ENCODE measurements at places on chromosomes 7 and 10.
A peak's percentile ranks its signal among the peaks of the same experiment; 100 is the strongest.

- DNase-seq, result no peak
Measured at GRCh38 chr10:106900016-106900652, 264.4 kb downstream of the SORCS1 start.

GRCh38 chr7:83204715-83205114, 42.0 kb upstream of the PCLO start:
- DNase-seq, result no peak

- DNase-seq, result no peak
Measured at GRCh38 chr7:122070834-122071233, 73.2 kb downstream of the AASS start.

- DNase-seq, result no peak
Measured at GRCh38 chr10:89416465-89416864, 2.1 kb downstream of the IFIT5 start.

GRCh38 chr10:5284311-5285057, 80.3 kb upstream of the UCN3 start:
- no peak for DNase-seq

GRCh38 chr10:92590623-92591549, 2.0 kb upstream of the KIF11 start:
- peak; percentile 53 for DNase-seq

DNA sequence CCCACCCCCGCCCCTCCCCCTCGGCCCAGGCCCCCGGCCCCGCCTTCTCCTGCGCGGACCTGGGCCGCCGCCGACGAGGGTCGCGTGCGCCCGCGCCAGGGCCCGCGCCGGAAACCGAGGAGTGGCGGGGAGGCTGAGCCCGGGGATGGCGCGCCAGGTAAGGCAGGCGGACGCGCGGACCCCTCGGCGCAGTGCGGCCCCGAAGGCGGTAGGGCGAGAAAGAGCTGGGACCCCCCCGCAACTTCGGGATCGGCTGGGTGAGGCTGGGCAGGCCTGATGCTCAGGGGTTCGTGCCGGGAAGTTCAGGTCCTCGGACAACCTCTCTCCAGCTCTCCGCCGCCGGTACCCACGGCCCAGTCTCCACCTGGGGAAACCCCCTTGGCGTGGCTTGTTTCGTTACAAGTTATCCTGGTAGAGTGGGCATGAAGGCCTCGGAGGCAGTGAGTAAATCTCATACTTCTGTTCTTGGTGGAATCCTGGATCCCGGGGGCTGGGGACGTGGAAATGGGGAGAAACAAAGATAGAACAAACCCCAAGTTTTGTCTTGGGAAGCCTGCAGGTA, 58.4 kb downstream of the ZNF467 start:
- DNase-seq, result no peak

- DNase-seq, result no peak
Measured at GRCh38 chr10:79047875-79048638, 20.7 kb upstream of the ZMIZ1 start.

GRCh38 chr7:68663392-68663791, 934.9 kb upstream of the AUTS2 start:
- DNase-seq, result no peak

DNA sequence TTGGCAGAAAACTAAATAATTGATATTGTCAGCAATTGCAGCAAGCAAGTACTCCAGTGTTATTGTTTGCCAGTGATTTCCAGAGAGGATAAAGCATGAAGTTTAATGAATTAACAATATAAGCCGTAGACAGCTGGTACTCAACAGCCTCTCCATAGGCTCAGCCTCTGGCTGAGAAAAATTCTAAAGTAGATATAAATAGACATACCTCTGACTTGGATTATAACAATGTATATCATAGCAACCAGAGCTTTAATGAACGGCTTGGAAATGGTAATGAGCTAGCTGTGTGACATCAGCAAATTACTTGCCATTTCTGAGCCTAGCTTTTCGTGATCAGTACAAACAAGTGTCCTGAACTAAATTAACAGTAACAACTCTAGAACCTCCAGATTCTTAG, 1055.4 kb upstream of the AUTS2 start:
- no peak for DNase-seq

GRCh38 chr10:107618504-107618994, 454.0 kb upstream of the SORCS1 start:
- DNase-seq, result no peak

GRCh38 chr7:151873402-151873965, 3.4 kb downstream of the PRKAG2 start:
- no peak for DNase-seq

GRCh38 chr7:34747867-34748727, 90.1 kb downstream of the NPSR1 start:
- DNase-seq, result peak; percentile 41

- no peak for DNase-seq
Measured at GRCh38 chr10:132813001-132813401, 27.1 kb upstream of the NKX6-2 start.

DNA sequence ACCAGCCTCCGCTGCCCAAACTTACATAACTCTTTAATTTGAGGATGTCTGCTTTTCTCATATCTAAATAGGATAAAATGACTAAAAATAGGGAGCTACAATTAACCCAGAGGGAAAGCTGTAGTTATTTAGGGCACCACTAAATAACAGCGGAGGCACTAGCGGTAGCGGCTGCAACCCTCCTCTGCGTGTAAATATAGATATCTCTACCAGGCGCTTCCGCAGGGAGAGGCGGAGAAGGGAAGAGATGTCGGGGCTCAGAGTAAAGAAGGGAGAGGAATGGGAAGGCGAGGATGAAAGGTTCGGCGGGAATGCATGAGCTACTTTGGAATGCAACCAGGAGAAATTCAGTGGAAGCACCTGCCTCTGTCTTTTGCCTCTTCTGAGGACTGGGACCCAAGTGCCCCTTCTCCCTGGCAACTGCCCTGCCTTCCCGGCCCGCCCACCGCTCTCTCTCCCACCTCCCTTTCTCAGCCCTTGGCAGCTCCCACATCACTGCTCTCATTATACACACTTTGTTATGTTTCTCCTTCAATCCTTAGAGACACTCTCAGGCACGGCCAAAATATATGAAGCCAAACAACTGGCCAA, 698.3 kb downstream of the PARD3 start:
- no peak for DNase-seq

- no peak for DNase-seq
Measured at GRCh38 chr10:75801121-75801520, 369.7 kb downstream of the LRMDA start.

DNA sequence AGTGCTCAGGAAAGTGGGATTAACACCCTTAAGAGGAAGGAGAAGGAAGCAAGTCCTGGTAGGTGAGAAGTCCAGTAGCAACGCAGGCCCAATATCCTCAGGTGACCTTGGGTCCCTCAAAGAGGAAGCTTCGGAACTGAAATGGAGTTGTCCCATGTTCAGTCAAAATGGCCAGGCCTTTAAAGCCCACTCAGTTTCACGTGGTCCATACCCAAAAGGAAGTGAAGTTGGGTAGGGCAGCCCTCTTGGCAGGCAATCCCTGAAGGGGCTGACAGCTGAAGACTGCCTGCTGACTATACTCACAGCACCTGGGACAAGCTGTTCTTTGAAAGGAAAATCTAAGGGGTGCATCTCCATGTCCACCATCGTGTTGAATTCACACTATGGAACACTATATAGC, 3.0 kb downstream of the GSAP start:
- DNase-seq, result no peak

DNA sequence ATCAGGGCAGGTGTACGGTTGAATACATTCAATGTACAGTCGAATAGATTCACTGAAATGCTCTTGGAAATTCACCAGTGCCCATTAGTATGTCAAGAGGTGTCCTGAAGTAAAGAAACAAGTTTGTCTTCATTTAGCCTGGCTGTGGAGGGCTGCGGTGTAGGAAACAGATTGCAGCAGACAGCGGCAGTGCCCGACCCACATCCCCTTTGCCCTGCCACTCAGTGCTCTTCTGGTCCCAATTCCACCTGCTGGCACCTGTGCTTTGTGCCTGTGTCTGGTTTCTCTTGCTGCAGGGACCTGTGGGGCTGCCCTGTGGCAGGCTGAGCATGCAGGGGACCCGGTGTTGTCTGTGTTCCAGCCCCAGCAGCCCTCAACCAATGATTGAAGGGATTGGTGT, 183.7 kb downstream of the RPS24 start:
- no peak for DNase-seq

GRCh38 chr10:62502995-62503613, 128.9 kb downstream of the ZNF365 start:
- no peak for DNase-seq

DNA sequence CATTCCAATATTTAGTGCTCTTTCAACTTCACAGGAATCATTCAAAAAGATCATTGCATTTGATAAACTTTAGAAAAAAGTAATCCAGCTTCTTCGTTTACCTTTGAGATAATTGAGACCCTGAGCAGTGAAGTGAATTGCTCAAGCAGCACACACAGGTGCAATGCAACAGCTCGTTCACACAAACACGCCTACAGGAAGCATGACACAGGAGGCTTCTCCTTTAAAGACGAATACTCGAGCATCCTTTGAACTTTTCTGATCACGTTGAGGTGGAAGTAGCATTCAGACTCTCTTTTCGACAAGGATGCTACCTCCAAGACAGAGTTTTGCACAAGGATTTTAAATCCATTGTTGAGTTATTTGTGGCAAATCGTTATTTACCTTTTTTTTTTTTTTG, 18.0 kb upstream of the RSU1 start:
- no peak for DNase-seq

GRCh38 chr7:43572516-43573049, 10.3 kb upstream of the STK17A start:
- DNase-seq, result peak; percentile 75

DNA sequence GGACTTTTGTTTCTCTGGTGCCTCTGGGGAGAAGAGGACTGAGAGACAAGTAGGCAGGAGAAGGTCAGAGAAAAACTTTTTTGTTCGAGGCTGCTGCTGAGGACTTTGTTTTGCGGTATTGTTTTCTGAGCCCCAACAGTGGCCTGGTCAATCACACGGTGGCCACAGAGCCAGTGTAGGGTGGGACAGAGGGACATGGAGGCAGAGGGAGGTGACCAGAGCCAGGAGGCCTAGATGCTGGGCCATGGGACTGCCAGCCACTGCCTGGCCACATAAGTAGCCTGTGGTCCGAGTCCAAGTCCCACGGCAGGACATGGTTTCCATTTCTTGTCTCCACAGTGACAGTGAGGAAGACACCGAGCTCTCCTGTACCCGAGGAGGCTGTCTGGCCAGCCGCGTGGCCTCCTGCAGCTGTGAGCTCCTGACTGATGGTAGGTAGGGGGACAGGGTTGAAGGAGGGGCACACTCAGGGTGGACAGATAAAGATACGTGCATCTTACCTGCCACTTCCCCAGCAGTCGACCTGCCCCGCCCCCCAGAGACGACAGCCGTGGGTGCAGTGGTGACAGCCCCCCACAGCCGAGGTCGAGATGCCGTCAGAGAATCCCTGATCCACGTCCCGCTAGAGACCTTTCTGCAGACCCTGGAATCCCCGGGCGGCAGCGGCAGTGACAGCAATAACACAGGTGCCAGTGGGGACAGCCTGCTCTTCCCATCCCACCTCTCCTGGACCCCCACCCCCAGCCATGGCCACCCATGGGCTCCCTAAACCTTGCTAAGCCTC, 27.5 kb downstream of the SH2B2 start:
- no peak for DNase-seq

DNA sequence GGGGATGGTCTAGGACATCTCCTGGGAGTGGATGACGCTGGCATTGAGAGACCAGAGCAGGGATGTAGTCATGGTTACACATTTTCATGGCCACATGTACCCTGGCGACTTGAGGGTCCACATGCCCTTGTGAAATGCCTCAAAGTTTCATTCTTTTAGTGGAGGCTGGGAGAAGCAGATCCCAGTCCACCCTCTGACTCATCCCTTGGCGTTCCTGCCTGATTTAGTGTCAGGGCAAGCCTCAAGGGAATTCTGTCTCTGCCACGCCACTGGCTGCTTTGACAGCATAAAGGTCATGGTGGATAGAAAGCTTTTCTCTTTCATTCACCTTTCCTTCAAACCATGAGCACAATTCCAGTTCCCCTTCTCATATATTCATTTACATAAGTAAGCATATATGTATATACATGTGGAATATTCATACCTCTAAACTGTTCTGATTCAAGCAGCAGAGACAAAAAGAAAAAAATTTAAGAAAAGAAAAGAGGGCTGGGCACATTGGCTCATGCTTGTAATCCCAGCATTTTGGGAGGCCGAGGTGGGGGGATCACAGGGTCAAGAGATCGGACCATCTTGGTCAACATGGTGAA, 21.8 kb upstream of the KIF5B start:
- DNase-seq, result peak; percentile 73

GRCh38 chr7:129083525-129083924, 28.6 kb upstream of the TNPO3 start:
- no peak for DNase-seq

- no peak for DNase-seq
Measured at GRCh38 chr7:46979439-46979838, 602.5 kb downstream of the TNS3 start.

- no peak for DNase-seq
Measured at GRCh38 chr10:128814782-128815181, 652.3 kb upstream of the MGMT start.

DNA sequence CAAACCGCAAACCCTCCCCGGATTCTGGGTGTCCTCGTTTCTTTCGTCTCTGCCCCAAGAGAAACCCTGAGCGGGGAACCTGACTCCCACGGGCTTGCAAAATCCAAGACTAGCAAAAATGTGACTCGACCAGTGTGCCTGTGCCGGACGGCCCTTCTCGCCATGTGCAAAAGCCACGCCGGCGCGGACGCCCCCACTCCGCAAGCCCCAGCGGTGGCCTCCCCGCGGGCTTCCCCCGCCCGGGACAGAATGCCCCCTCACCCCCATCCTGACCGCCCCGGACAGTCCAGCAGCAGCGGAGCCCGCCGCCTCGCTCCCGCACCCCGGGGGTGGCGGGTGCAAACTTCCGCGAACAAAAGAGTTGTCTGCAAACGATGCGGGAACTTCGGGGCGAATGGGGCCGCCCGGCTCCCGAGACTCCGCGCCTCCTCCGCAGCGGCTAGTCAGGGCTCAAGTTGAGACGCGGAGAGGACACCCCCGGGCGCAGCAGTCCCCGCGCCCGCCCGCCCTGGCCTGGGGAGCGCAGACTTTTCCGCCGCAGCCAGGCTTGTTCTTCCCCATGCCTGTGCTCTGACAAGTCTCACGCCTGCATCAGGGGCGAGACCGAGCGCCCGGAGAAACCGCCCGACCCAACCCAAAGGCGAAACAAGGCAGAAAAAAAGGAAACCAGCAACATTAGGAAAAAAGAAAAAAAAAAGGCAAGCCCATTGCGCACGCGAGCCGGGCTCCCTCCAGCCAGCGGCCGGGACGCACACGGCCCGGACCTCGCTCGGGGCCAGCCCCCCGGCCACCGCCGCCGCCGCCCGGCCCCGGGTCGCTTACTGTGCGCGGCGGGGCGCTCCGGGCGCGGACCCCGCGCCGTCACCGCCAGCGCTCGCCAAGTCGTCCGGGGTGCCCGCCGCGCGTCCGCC, 732 bp downstream of the FAM53B start:
- peak; percentile 11 for DNase-seq
